Stimulated activated CD8-positive, alpha-beta memory T cell treated with anti-CD3 and anti-CD28 coated beads, Interleukin-15, amount 100 ng/mL, for 24 hours (primary cell): ENCODE measurements at places on chromosomes 3 and 15.

GRCh38 chr15:98126326-98127085 is 166.0 kb downstream of the ARRDC4 start:
- no peak for DNase-seq

DNA sequence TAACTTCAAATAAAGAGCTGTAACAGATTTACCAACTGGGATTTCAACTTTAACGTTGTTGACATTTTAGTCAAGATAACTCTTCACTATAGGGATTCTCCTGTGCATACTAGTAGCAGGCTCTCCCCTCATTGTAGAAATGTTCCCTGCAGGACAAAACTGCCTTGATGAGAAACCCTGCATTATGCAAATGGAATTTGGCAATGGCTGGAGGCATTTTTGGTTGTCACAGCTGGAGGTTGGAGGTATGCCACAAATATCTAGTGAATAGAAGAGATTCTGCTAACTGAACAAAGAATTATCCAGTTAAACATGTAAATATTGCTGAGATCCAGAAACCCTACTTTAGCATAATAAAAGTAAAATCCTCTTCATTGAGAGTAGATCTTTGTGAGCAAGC is 928.8 kb upstream of the ALCAM start:
- no peak for DNase-seq

GRCh38 chr15:63978511-63979261 is 67.6 kb downstream of the DAPK2 start:
- no peak for DNase-seq

DNA sequence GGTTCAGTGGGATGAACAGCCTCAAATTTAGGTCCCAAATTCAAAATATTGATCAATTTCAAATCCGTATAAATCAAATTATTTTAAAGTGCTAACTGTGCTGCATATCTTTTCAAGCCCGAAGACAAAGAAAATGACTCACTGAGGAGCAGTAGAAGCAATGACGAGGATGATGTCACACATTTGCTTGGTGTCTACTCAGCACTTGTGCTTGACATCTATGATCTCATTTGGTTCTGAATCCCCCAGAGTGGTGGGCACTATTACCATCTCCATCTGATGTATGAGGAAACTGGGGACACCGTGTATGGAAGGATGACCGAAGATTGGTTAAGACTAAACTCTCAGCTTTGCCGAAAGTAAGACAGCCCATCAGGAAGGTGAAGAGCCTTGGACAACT is 136.5 kb upstream of the CHRNA7 start:
- DNase-seq, result no peak

DNA sequence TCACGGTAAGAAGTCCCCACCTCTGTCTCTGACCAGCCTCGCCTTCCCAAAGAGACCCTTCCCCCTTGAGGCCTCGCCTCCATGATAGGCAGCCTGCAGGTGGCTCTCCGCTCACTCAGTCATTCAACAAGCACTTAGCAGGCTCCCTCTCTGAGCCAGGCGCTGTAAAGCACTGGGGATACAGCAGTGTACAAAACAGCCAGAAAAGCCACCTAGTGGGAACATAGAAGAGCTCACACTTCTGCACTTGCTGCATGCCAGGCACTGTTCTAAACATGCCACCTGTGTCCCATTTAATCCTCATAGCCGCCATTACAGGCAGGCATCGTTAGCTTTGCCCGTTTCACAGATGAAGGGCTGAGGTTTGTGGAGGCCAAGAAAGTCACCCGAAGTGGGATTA is 56.0 kb downstream of the SEMA3G start:
- no peak for DNase-seq

- no peak for DNase-seq
Measured at GRCh38 chr3:158140396-158140795, 30.5 kb downstream of the RSRC1 start.

GRCh38 chr3:184637705-184638104 is 74.2 kb downstream of the MAGEF1 start:
- DNase-seq, result no peak

DNA sequence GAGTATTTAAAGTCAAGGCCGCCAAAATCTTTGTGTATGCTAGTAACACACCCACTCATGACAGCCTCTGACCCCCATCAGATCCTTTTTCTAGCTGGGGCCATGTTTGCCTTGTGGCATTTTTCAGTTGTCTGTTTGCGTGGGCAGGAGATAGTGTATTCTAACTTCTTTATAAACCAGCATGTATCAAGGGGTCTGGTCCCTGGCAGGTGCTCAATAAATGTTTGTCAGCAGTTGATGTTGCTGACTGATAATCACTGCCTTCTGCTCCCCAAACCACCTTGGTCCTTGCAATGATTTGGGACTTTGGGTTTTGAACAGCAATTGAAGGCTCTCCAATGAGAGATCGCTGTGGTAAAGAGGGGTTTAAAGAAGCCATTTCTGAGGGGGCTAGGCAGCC is 19.2 kb downstream of the RARB start:
- no peak for DNase-seq

GRCh38 chr3:64491843-64492242 is 196.0 kb downstream of the ADAMTS9 start:
- DNase-seq, result no peak

DNA sequence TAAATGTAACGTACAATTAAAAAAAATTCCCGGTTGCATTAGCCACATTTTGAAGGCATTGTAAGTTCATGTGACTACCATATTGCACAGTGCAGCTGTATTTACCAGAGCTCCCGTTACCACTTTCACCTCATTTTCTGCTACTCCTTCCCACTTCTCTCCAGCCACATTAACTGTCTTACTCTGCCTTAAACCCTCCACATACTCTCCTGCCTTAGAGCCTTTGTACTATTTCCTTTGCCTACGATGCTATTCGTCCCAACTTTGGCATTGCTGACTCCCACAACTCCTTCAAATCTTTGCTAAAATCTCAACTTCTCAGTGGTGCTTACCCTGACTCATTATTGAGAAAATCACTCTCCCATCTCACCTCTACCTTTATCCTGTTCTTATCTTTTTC is 115.2 kb downstream of the CADM2 start:
- no peak for DNase-seq

- no peak for DNase-seq
Measured at GRCh38 chr3:51966016-51966415, 1.2 kb downstream of the PCBP4 start.

DNA sequence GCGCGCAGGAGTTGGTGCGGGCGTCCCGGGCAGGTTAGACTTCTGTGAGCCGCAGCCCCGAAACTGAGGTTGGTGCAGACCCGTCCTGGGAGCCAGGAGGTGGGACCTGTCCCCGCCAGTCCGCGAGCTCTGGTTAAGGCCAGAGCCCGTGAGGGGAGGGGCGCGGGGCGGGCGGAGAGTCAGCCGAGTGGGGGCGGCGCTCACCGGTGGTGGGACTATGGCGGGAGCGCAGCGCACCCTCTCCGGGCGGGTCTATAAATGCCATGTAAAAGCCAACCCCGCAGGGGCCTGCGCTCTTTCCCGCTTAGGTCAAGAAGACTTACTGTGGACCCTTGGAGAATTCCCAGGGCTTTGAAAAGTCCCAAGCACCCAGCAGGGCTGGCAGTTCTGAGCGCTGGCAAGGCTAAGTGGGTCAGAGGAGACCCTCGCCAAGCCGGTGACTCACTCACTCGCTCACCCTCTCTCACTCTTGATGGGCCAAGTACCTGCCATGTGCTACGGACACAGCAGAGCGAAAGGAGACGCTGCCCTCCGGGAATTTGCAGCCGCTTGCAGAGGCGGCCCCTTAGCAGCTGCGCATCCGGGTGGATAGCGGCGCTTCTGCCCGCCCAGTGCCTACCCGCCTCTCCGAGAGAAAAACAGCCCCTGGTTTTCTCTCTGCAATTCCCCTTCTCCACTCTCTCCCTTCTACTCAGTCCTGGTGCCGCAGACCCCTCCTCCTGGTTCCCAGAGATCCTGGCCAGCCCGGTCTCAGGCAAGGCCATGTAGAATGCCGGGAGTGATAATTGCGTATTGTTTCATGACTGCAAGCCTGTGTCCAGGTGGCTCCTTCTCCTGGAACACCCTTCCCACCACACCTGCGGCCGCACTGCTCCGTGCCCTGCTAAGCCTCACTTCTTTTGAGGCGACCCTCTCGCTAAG is at the start of gene ALDH1L1:
ALDH1L1 (minus strand) TSS at position 110 of the 921 bp plus-strand sequence. CDS start 19,607 bp downstream, outside the sequence.
- DNase-seq, result no peak
